K562 (cell line): ENCODE measurements at places on chromosomes 4 and X. TPM values are rescaled to one million over a fixed set of nuclear protein-coding genes. Genes with fewer than 3 reads are reported as not detected.

The SSX2 gene
- total RNA-seq, result 87.5 and 87.6 TPM in 2 replicates

The CCDC120 gene
- 3.1 and 3.6 TPM in 2 replicates for total RNA-seq

The PAGE2B gene
- total RNA-seq, result 8.6 and 9.3 TPM in 2 replicates

The C4orf36 gene
- not detected in 2 replicates for total RNA-seq

The HMGN5 gene
- total RNA-seq, result 3.3 and 5.2 TPM in 2 replicates

The ASB11 gene
- total RNA-seq, result not detected in 2 replicates

The MAGEB6 gene
- 0.11 TPM in 1 of 2 replicates, not detected in the other for total RNA-seq

The GAGE1 gene
- 608 and 670 TPM in 2 replicates for total RNA-seq

The ZDHHC15 gene
- total RNA-seq, result 0.07 TPM in 1 of 2 replicates, not detected in the other

The PDCL2 gene
- total RNA-seq, result 1.2 and 1.7 TPM in 2 replicates

The ETDA gene
- not detected in 2 replicates for total RNA-seq

The ENPP6 gene
- not detected in 2 replicates for total RNA-seq

The CSAG3 gene
- total RNA-seq, result 12.3 and 12.7 TPM in 2 replicates

The TSPAN6 gene
- 0.11 and 0.27 TPM in 2 replicates for total RNA-seq

The RAB41 gene
- not detected in 2 replicates for total RNA-seq

The SYNPO2 gene
- total RNA-seq, result 0.13 and 0.18 TPM in 2 replicates

The ODAPH gene
- total RNA-seq, result not detected in 2 replicates

The POF1B gene
- total RNA-seq, result 0.04 and 0.11 TPM in 2 replicates

The IBSP gene
- not detected in 2 replicates for total RNA-seq

The ACE2 gene
- not detected in 2 replicates for total RNA-seq

The AFP gene
- 2.8 and 2.9 TPM in 2 replicates for total RNA-seq

The HELQ gene
- total RNA-seq, result 11.0 and 13.5 TPM in 2 replicates

The KCNIP4 gene
- not detected in 2 replicates for total RNA-seq

The SOWAHB gene
- not detected in 2 replicates for total RNA-seq

The NPY2R gene
- not detected in 2 replicates for total RNA-seq

The BMX gene
- total RNA-seq, result 1.3 and 1.4 TPM in 2 replicates

The RNF4 gene
- total RNA-seq, result 43.5 and 49.1 TPM in 2 replicates

The RRH gene
- not detected in 2 replicates for total RNA-seq

The TLL1 gene
- total RNA-seq, result not detected in 2 replicates

The RGS12 gene
- total RNA-seq, result 6.8 and 8.8 TPM in 2 replicates

The SPIN2B gene
- total RNA-seq, result 14.2 and 15.5 TPM in 2 replicates

The TLR6 gene
- total RNA-seq, result 0.95 and 1.5 TPM in 2 replicates

The MAOA gene
- total RNA-seq, result 1.9 and 3.5 TPM in 2 replicates

The ART3 gene
- 0.54 and 0.69 TPM in 2 replicates for total RNA-seq

The TXLNG gene
- 27.1 and 27.9 TPM in 2 replicates for total RNA-seq

The ERAS gene
- not detected in 2 replicates for total RNA-seq

The AMTN gene
- not detected in 2 replicates for total RNA-seq

The AFAP1 gene
- total RNA-seq, result 0.42 and 0.49 TPM in 2 replicates

The MAGED2 gene
- total RNA-seq, result 21.9 and 22.4 TPM in 2 replicates

The GRXCR1 gene
- total RNA-seq, result not detected in 2 replicates

The ASMT gene
- total RNA-seq, result not detected in 2 replicates

The FOXP3 gene
- total RNA-seq, result 0.16 and 0.24 TPM in 2 replicates

The ABCG2 gene
- 0.04 TPM in 1 of 2 replicates, not detected in the other for total RNA-seq

The PCYT1B gene
- 0.07 and 0.13 TPM in 2 replicates for total RNA-seq

The STPG2 gene
- not detected in 2 replicates for total RNA-seq

The MYOZ2 gene
- not detected in 2 replicates for total RNA-seq

The PRRG3 gene
- not detected in 2 replicates for total RNA-seq

The POU4F2 gene
- not detected in 2 replicates for total RNA-seq

The TCEAL2 gene
- not detected in 2 replicates for total RNA-seq

The GPRIN3 gene
- total RNA-seq, result 0.02 TPM in 2 replicates

The HSFX1 gene
- total RNA-seq, result not detected in 2 replicates

The ESX1 gene
- not detected in 2 replicates for total RNA-seq

The USP17L15 gene
- not detected in 2 replicates for total RNA-seq

The MSN gene
- total RNA-seq, result 294 and 346 TPM in 2 replicates

The C4orf50 gene
- total RNA-seq, result not detected in 2 replicates

The CXCL3 gene
- 8.6 and 9.1 TPM in 2 replicates for total RNA-seq

The CYTL1 gene
- total RNA-seq, result not detected in 2 replicates

The RBM46 gene
- not detected in 2 replicates for total RNA-seq
